Colonic mucosa (tissue), 4 donors: ENCODE measurements at places on chromosomes 12 and 14. TPM values are rescaled to one million over a fixed set of nuclear protein-coding genes. Genes with fewer than 3 reads are reported as not detected.

CAPZA3 gene
- total RNA-seq, result not detected

LRTM2 gene
- total RNA-seq, result not detected

DNA sequence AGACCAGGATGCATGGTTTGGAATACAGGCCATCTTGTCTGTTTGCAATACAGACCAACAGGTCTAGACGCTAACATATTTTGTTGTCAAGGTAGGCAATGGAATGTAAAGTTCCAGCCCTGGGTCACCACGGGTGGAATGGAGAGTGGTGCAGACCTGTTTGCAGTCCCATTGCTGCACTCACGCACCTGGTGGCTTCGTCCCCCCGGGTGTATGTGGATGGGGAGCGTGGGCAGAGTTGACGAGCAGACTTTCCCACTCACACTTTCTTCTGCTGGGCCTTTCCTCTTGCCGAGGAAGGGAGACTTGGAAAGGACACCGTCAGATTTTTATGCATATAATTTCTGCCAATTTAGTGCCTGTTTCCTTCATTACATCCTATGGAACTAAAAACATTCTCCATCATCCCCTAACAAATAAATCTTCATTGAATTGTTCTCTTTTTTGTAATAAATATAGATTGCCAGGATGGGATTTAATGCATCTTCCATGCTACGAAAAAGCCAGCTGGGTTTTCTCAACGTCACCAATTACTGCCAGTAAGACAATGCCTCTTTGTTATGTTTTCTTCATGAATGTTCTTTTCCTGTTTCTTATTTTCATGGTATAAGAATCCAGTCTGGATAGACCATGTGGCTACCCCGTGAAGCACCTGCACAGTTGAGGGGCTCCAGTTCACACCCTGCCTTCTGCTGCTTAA is 15.2 kb downstream of the DCAF4 start:
- no peak overlapping the region for H3K27ac ChIP-seq
- DNase-seq, result no peak
- H3K4me1 ChIP-seq, result no peaks in the 10 kb centered on the region
- H3K36me3 ChIP-seq, result no peaks in the 10 kb centered on the region
- H3K4me3 ChIP-seq, result no peak overlapping the region
- H3K27me3 ChIP-seq, result no peaks in the 10 kb centered on the region

DNA sequence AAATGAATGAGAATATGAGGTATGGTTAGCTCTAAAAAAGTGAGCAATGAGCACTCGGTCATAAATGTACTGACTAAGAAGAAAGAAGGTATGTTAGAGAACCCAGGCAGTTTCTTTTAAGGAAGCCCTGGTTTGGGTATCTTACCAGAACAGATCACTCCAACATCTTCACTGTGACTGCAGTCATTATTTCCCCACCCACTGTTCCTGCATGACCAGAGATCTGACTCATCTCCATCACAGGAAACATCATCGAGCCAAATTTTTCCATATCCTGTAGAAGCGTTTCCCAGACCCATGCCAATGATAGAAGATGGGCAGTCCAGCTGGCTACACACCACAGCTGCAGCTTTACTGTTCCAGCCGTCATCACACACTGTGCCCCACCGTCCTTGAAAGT is 48.0 kb downstream of the CD163L1 start:
- no peaks in the 10 kb centered on the region for H3K4me1 ChIP-seq
- no peaks in the 10 kb centered on the region for H3K27me3 ChIP-seq
- DNase-seq, result no peak
- H3K4me3 ChIP-seq, result no peak overlapping the region

- no peak overlapping the region for H3K27ac ChIP-seq
- no peaks in the 10 kb centered on the region for H3K27me3 ChIP-seq
- no peak overlapping the region for H3K4me3 ChIP-seq
- H3K4me1 ChIP-seq, result no peaks in the 10 kb centered on the region
These were observed 266.9 kb downstream of the DUSP6 start for GRCh38 chr12:89085421-89085820.
